ENCODE measurements at places on chromosomes 2 and 18.

DNA sequence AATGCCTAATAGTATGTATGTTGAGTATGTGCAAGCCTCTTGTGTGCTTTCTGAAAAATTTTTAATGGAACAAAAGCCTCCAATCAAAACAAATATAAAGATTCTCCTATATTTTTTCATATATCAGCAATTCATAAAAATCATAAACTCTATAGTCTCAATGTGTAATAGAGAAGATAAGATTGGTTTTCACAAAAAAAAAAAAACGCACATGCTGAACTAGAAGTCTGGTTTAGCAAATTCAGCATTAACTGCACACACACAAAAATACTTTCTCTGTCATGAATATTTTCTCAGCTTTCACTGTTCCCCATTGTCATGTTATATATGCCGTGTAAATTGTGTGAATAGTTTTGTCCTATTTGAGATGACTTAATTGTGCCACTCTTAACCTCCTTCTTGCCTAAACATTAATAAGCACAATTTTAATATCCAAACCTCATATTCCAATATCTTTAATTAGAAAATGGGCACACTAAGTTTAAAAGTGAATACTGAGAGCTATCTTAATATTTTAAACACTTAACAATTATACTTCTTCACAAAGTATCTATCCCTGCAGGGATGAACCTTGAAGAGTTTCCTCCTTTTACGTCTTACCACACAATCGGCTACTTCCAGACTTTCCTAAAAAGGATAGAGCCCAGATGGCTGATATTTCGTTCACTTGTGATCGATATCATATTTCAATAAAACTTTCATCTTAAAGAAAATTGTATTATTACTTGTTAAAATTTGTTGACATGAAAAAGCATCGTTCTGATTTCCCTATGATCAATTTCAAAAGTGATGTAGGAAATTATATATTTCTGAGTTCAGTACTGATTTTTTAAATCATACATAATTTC is 242.7 kb downstream of the TCF4 start:
- DNase-seq: no peak

- DNase-seq: no peak
These were observed 585.4 kb upstream of the ID2 start for GRCh38 chr2:8096484-8096883.

DNA sequence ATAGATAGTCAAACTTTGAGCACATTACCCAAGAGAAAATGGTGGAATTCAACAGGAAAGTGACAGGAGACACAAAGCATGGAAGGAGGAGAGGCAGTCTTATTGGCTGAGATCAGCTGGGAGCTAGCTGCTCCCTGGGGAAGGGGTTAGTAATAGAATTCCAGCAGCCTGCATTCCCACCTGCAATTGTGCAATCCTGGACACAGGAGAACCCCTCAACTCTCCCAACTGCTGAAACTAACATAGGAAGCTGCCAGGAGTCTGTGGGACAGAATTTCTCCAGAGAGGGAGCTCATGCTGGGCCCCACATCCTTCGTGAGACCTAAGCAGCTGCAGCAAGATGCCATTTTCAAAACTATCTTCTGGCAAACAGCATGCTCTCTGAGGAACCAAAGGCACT is 69.8 kb upstream of the ACVR1C start:
- DNase-seq: no peak

DNA sequence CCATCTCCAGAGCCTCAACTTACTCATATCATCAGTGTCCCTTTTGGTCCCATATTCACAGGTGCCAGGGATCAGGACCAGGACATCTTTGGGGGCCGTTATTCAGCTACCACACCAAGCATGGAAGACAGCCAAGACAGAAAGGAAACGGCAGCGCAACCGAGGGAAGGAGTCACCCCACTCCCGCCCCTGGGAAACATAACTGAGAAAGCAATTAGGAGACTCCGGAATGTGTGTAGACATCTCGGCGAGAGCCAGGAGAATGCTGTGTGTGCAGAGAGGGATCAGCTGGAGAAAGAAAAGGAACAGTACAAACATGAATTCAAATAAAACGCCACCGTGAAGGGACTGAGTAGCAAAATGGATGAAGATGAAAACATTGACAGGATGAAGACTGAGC is 13.4 kb upstream of the BOK start:
- DNase-seq: no peak

- DNase-seq: no peak
These were observed 5.4 kb upstream of the GAREM1 start for GRCh38 chr18:32476106-32476505.

GRCh38 chr2:60836491-60836890 is 44.9 kb upstream of the REL start:
- DNase-seq: no peak

GRCh38 chr2:240810199-240810598 is 9.8 kb downstream of the KIF1A start:
- no peak for DNase-seq

DNA sequence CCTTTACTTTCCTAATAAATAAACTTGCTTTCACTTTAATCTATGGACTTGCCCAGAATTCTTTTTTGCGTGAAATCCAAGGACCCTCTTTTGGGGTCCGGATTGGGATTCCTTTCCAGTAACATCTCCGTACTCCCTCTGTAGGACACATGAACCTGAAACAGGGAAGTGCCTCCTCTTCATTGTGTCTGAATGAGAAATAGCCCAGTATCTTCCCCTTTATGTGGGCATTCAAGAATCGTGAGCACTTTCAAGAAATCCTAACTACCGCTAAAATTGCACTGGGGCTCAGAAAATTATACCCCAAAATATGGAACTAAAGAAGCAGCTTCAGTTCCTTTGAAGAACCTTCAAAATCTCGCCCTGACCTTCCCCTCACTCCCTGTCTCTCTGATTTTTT is 7.8 kb upstream of the POMC start:
- no peak for DNase-seq

- no peak for DNase-seq
These were observed at the start of gene CHST9 for GRCh38 chr18:27185025-27185763. CHST9 (minus strand) TSS chr18:27185308; CDS start chr18:27142809, 42,499 bp downstream.

GRCh38 chr2:239625156-239625845 is 224.5 kb upstream of the HDAC4 start:
- no peak for DNase-seq

DNA sequence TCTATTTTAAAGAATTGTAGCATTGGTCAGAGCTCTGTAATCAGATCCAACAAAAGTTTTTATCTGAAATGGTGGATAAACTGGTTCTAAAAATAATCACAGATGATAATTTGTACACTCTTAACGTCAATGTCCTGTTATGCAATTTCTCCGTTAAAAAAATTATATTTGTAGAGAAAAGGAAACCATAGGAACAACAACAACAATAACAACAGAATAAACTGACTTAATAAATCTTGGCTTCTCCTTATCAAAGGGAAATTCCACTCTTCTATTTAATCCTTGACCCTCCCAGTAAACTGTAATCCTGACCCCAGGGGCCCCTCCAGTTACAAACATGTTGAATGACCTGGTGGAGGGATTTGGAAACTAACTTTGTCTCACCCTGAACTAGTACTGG is 78.6 kb upstream of the ZFP36L2 start:
- no peak for DNase-seq

- no peak for DNase-seq
These were observed 110.9 kb upstream of the CCDC150 start for GRCh38 chr2:196528486-196529223.

GRCh38 chr2:197254776-197255530 is 55.6 kb downstream of the ANKRD44 start:
- no peak for DNase-seq

DNA sequence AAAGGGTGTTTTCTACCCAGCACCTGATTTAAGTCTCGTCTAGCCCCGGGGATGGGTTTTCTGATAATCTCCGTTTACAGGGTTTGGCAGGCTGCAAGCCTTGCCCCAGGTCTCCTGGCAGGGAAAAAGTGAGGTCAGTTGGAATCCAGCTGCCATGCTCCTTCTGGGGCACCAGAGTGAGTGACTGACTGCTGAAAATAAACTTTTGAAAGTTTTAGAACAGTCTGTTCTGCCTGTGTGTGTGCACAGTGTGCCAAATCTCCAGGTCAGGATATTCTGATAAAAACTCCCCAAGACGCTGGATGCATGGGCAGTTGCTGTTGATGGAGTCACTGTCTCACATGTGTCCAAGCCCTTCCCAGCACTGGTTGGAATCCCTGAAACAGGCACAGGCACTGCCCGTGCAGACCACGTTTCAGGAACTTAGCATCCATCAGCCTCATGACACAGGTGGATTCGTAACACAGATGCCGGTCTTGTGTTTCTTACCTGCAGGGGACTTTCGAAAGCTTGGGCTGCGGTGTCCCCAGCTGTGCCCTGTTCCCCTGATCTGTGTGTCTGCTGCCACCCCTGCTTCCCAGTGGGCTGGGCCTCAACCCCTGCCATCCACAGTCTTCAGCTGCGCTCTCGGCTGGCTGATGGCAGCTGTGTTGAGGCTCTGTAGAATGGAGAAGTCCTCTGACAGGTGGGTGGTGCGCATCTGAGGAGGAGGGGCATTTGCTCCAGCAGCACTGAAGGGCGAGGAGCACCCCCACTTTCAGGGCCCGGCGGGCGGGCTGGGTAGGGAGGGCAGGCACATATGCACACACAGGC is 65.0 kb downstream of the SH3RF3 start:
- no peak for DNase-seq

GRCh38 chr2:175353275-175353674 is 171.8 kb upstream of the ATP5MC3 start:
- DNase-seq: no peak

GRCh38 chr18:51404620-51405019 is 207.1 kb upstream of the MEX3C start:
- no peak for DNase-seq

- DNase-seq: no peak
These were observed 104.5 kb upstream of the CAVIN2 start for GRCh38 chr2:191951376-191951775.

GRCh38 chr18:55886886-55887285 is 298.9 kb upstream of the TCF4 start:
- no peak for DNase-seq

- DNase-seq: no peak
These were observed 14.5 kb downstream of the RNF144A start for GRCh38 chr2:6931753-6932152.

Measured in stimulated activated CD4-positive, alpha-beta T cell treated with anti-CD3 and anti-CD28 coated beads, Interleukin-1b, Interleukin-23, amount 100 ng/mL, for 24 hours (primary cell).